ENCODE measurements at places on chromosomes 3 and 15. TPM values are rescaled to one million over a fixed set of nuclear protein-coding genes. Genes with fewer than 3 reads are reported as not detected.

Gene CTXN2
- total RNA-seq, result not detected

- peak; percentile 94 for DNase-seq
Measured at GRCh38 chr3:61927332-61927731, 366.0 kb downstream of the PTPRG start.

DNA sequence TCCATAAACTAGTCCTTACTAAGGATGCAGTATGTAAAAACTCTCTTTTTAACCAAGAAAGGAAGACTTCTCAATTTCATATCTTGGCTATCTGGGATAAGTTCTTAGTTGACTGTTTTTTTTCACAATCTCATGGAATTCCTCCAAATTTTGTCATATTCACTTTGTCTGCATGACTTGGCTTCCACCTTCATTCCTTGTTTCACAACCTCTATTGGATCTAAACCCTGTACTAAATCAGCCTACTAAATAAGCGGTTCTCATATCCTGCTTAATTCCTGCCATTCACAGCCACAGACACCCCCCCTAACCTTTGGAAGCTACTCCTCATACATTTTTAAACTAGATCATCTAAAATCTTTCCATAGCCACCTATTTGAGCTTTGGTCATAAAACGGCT, 370.6 kb upstream of the NAALADL2 start:
- no peak for DNase-seq

Gene DPPA2
- total RNA-seq, result not detected

Gene SPATA12
- total RNA-seq, result 0.10 TPM

GRCh38 chr3:151403246-151403645, 18.7 kb upstream of the P2RY12 start:
- no peak for DNase-seq

- no peak for DNase-seq
Measured at GRCh38 chr3:110526777-110527727, 544.6 kb upstream of the NECTIN3 start.

- no peak for DNase-seq
Measured at GRCh38 chr3:51434746-51435327, 43.8 kb downstream of the RBM15B start.

DNA sequence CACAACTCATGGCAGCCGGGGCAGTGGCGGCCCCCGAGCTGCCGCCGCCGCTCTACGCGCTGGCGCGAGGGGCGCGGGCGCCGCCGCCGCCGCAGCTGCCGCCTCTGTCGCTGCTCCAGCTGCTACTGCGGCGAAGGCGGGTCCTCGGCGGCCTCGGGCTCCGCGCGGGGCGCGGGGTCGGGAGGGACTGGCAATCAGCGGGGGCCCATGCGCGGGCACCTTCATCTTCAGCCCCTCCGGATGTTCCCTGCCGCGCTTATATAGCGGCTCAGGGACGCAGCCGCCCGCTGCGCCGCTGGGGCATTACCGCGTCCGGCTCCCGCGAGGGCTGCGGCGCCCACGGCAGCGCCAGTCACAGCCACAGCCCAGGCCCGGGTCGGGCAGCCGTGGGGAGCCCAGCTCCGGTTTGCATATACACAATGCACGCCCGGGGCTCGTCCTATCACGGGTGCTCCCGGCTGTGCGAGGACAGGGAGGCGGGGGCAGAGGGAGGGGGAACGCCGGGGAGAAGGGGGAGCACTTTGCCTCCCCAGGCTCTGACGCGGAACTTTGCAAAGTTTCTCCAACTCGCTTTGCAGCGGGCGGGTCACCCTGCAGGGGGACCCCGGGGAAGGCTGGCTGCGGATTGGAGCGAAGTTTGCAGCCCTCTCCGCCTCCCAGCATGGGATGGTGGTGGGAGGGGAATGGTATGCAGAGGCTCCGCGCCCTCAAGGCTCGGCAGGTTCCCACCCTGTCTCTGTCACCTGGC, at the start of gene VGLL3:
TSS of gene VGLL3 (minus strand) at position 416 of the 748 bp plus-strand sequence. CDS start at position 10, 406 bp downstream.
- DNase-seq, result peak; percentile 96

GRCh38 chr3:158079599-158079998, 26.6 kb downstream of the SHOX2 start:
- no peak for DNase-seq

Gene LARP6
- 6.8 TPM for total RNA-seq
